ENCODE measurements at places on chromosomes 4 and X.
A peak's percentile ranks its signal among the peaks of the same experiment; 100 is the strongest.

DNA sequence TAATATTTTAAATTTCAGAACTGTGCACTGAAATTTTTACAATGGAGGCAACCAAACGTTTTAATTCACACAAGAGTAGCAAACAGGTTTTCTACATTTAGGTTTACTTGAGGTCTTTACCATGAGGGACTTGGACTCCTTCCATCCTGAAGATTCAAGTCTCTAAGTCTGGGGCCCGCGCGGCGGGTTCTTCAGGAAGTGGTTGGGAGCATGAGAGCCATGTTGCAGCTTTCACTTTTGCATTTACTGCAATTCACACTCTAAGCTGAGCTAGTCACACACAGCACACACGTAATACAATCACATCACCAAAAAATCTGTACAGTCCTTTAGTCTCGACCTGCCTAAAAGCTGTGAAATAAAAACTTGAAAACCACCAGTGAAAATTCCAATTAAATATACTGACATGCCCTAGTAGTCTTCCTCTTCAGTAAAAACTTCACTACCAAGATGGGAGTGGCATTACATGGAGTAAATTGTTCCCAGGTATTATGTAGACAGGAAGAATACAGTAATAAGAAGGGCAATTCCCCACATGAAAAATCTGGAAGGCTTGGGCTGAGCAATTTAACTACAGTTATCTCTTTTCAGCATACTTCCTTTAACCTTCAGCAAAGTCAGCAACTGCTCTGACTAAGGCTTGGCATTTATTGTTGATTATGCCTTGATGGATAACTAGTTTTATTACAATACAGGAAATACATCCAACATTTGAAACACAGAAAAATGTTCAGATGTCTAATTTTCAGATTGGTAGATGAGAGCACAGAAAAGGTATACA is 571.1 kb upstream of the DIPK2B start:
- no peak for DNase-seq

DNA sequence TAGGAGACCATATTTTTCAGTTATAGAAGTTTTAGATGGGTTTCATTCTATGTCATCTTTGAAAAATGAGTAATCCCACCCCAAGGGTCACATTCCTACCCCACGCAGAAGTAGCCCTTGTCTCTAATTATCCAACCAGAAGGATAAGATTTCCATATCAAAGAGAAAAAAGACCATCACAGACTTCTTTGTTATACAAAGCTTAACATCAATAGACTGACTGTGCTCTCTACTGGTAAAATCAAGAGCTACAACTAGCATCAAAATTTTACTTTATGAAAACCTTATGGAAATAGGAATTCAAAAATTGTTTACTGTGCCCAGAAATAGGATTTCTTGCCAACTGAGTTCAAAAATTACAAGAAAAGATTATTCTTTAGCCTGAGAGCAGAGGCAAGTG is 24.9 kb downstream of the TNMD start:
- DNase-seq: no peak

GRCh38 chr4:159516556-159517140 is 413.8 kb downstream of the RAPGEF2 start:
- DNase-seq: no peak

GRCh38 chrX:13780868-13781427 is 35.9 kb downstream of the GPM6B start:
- no peak for DNase-seq

GRCh38 chrX:13579661-13580060 is 10.3 kb downstream of the EGFL6 start:
- DNase-seq: no peak

DNA sequence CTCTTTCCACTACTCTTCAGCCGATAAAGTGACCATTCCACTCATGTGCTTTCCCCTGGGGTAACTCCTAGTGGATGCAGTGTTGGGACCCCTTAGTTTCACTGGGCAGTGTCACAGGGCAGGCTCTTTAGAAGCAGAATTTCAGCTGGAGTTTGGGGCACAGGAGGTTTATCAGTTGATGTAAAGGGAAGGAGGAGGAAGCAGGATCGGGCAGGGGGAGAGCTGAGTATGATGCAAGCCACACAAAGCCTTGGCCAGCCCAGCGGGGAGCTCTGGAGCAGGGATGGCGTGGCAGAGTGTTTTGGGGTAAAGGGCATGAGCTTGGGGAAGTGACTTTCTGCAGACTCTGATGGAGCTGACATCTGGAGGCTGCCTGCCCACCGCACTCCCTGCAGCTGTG is 19.3 kb downstream of the WDR13 start:
- DNase-seq: no peak

GRCh38 chr4:180009316-180009715 is 2233.9 kb upstream of the TENM3 start:
- DNase-seq: no peak

- no peak for DNase-seq
Observed at GRCh38 chr4:173736840-173737239, 206.8 kb upstream of the HAND2 start.

- DNase-seq: no peak
Observed at GRCh38 chr4:27318740-27319139, 458.1 kb downstream of the STIM2 start.

DNA sequence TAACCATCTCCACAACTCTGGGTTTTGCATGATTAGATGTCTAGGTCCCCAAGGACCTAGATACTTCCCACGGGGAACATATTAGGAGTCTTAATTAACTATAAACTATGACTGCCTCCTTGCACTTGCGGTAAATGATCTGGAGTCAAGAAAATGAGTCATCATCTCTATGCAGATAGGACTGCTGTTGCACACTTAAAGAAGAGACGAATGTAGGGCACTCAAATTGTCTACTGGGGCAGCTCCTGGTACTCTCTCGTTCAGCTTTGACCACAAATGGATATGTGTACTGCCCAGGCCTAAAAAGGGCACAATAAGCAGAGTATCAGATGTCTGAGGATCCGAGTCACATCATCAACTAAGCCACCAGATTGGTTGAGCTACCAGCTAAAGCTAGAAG is 1783.4 kb upstream of the AGA start:
- DNase-seq: no peak

DNA sequence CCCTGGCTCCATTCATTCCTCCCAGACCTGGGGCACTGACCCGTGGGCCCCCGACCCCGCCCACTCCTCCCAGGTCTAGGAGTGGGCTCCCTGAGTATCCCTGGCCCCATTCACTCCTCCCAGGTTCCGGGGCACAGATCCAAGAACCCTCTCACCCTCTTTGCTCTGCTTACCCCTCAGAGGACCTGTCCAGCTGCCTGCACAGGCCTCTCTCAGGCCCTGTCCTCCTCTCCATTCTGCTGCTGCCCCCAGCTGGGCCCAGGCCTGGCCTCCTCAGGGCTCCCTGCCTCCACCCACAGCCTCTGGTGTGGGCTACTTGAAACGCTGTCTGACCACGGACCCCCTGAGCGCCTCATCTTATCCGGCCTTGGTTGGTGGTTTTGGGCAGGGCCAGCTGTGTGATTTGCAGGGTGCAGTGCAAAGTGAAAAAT is 217.7 kb upstream of the PSAPL1 start:
- no peak for DNase-seq

DNA sequence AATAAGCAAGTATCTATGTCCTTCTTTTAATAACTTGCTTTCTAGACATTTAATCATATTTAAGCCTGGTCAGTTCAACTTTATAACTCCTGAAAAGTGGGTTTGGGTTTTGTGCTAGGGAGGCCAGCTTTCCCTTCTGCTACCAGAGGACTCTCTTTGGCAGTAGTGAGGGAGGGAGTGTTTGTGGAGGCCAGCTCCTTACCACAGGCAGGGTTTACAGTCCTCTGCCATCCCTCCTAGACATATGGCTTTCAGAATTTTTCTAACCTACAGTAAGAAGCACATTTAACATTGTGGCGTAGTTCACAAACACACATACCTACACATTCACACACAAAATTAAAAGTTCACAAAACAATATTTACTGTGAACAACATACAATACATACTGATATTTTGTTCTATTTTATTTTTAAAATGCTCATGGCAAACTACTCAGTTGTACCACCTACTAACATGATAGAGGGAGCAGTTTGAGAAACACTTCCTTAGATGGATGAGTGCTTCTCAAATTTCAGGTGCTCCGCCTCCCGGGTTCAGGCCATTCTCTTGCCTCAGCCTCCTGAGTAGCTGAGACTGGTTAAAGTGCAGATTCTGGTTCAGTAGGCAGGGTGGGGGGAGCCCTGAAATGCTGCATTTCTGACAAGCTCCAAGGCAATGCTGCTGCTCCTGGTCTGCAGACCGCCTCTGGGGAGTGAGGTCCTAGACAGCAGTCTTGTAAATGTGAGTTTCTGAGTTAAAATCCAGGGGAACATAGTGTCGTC is 86.7 kb downstream of the PTTG2 start:
- DNase-seq: no peak

- no peak for DNase-seq
Observed at GRCh38 chr4:6013564-6013963, 4.7 kb downstream of the C4orf50 start.

- no peak for DNase-seq
Observed at GRCh38 chrX:119374736-119375135, 24.4 kb upstream of the SLC25A43 start.

GRCh38 chrX:10794203-10794630 is 173.8 kb upstream of the MID1 start:
- no peak for DNase-seq

DNA sequence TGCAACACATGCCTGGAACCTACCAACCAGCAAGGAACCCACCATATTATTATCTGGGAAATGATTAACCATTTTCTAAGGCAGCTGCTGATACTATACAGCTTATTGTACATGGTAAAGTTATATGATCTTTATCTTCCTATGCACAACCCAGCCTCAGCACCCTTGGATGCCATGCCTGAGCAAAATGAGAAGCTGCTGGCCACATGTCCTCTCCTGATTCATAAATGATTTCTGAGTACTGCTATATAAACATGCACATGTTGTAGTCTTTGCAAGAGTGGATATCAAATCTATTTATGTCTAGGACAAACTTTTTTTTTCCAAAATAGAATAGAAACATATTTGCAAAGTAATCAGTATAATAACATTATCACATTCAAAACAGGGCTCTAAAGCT is 1043.6 kb downstream of the CCSER1 start:
- no peak for DNase-seq

DNA sequence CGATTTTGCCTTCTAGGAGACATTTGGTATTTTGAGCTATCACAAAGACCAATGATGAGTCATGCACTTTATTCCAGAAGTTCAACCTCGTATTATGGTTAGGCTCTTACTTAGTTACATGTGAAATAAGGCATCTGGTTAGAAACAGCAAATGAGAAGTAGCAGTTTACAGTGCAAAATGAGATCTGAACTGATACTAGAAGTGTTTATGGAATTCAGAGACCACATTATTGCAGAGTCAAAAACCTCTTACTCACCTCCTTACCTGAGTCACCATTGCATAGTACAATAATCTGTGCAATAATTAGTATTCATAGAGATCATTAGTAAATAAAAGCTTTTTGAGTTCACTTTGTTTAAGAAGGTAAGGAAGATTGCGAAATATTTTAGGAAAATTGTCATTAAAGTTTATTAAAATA is 38.7 kb downstream of the SEC24B start:
- peak; percentile 9 for DNase-seq

DNA sequence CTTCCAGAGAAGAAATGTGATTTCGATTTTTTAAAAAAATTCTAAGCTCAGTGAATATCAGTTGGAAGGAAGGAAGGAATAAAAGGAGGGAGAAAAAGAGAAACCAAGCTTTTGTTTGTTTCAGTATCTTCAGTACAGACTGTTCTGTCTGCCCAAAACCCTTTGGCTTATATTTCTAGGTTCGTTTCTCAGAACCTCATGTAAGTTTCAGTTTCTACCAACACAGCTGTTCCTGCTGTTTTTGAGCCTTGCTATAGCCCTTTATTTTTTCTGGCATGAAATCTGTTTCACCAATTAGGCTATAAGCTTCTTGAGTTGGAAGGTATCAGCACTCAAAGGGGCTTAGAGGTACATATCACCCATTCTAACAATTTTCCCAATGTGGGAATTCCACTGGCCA is 157.9 kb downstream of the GBA3 start:
- DNase-seq: no peak

- no peak for DNase-seq
Observed at GRCh38 chr4:187251896-187252295, 528.2 kb upstream of the FAT1 start.

DNA sequence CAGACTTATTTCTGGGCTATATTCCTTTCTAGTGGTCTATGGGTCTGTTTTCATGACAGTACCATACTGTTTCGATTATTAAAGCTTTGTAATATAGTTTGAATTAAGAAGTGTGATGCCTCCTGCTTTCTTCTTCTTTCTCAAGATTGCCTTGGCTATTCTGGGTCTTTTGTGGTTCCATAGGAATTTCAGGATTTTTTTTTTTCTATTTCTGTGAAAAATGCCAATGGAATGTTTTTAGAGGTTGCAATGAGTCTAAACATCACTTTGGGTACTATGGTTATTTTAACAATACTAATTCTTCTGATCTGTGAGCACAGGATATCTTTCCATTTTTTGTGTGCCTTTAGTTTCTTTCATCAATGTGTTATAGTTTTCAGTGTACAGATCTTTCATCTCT is 204.3 kb upstream of the HCCS start:
- no peak for DNase-seq
